ENCODE measurements at places on chromosomes 11 and 22.
A peak's percentile ranks its signal among the peaks of the same experiment; 100 is the strongest.

GRCh38 chr11:9203691-9204311 is 61.3 kb downstream of the DENND5A start:
- no peak for DNase-seq

DNA sequence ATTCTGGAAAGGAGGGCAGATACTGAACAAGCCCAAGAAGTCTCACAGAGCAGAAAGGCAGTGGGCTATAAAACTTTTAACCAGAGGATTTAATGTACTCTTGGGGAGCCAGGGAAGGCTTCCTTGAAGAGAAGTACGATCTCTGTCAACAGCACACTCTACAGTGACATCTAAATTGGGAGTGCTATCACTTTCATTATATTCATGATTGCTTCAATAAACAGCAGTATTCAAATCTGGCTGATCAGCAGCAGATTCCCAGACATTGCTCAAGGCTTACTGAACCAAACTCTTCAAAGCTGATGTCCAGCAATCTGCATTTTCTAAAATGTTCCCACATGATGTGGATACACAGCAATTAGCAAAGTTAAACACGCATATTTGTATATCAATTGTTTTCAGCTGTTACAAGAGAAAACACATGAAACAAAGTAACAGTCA is 44.2 kb downstream of the SYTL2 start:
- no peak for DNase-seq

- no peak for DNase-seq
These were observed 10.2 kb downstream of the FUT4 start for GRCh38 chr11:94553938-94554337.

DNA sequence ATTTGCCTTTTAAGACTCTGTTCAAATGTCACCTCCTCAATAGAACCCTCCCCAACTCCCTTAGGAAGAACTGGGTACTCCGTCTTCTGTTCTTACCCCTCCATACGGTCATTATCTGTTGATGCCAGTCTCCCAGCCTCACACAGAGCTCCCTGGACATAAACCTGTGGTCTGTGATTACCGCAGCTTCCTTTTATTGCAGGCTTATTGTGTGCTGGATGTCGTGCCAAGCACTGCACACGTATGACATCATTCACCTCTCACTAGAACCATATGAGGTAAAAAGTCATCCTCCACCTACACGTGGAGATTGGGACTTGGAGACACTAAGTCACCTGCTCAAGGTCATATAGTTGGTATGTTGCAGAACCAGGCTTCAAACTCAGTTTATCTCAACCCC is 15.3 kb downstream of the PTPN5 start:
- no peak for DNase-seq

GRCh38 chr22:40396882-40397281 is 26.5 kb downstream of the SGSM3 start:
- no peak for DNase-seq

DNA sequence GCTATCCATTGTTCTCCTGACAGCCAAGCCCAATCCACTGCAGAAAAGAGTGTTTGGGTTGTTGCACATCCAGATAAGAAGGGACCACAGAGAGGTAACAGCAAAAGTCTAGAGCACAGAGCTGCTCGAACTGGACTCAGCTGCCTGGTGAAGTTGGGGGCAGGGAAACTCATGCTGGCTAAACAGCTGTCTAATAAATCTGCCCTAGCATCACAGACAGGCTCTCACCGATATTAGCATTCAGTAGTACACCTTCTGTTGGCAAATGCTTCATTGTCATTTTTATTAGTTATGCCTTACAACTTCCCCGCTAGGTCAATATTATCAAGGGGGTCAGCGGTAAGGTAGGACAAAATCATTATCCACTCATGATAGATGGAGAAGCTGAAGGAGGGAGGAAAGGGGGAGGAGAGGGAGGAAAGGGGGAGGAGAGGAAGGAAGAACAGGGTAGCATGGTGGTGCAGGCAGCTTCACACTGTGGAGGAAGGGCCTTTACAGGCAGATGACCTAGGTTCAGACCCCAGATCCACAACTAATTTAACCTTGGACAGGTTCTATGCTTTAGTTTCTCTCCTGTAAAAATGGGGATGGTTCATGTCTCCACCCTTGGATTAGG is 102.7 kb downstream of the LARGE1 start:
- no peak for DNase-seq

GRCh38 chr11:110519796-110520195 is 90.0 kb downstream of the FDX1 start:
- no peak for DNase-seq

GRCh38 chr11:116111546-116111945 is 607.3 kb upstream of the CADM1 start:
- DNase-seq = no peak

- no peak for DNase-seq
These were observed 9.9 kb downstream of the CRTAM start for GRCh38 chr11:122848186-122848585.

DNA sequence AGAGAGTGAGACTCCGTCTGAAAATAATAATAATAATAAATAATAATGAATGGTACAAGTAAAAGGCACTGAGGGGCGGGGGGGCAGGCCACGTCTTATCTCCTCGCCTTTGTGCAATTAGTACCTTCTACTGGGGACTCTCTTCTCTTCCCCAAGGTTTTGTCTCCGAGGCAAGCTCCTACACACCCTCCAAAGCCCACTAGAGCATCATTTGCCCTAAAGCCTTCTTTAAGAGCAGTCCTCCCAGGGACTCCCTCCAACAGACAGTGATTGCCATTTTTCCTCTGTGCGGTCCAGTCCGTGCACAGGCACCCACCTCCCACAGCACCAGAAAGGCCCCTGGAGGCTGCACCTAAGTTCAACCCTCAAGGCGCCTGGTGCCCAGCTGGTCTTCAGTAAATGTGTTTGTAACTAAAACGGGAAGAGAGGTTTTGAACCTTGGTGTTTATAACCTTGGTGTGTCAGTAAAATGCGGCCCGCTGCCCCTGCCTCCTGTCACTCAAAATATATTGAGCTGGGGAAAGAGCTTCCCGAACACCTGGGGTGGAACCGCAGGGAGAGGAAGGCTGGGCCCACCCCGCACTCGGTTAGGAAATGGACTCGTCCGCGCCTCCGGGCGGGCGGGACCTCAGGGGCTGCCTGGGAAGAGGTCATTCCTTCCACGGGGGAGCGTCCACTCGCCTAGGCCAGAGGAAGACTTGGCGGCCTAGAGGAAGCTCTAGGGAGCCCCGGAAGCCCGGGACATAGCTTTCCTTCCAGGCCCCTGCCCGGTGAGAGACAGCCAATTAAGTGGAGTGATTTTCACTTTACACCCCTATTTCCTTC is 4.7 kb upstream of the KDELR3 start:
- no peak for DNase-seq

GRCh38 chr22:26271427-26271826 is 102.2 kb downstream of the SEZ6L start:
- no peak for DNase-seq

DNA sequence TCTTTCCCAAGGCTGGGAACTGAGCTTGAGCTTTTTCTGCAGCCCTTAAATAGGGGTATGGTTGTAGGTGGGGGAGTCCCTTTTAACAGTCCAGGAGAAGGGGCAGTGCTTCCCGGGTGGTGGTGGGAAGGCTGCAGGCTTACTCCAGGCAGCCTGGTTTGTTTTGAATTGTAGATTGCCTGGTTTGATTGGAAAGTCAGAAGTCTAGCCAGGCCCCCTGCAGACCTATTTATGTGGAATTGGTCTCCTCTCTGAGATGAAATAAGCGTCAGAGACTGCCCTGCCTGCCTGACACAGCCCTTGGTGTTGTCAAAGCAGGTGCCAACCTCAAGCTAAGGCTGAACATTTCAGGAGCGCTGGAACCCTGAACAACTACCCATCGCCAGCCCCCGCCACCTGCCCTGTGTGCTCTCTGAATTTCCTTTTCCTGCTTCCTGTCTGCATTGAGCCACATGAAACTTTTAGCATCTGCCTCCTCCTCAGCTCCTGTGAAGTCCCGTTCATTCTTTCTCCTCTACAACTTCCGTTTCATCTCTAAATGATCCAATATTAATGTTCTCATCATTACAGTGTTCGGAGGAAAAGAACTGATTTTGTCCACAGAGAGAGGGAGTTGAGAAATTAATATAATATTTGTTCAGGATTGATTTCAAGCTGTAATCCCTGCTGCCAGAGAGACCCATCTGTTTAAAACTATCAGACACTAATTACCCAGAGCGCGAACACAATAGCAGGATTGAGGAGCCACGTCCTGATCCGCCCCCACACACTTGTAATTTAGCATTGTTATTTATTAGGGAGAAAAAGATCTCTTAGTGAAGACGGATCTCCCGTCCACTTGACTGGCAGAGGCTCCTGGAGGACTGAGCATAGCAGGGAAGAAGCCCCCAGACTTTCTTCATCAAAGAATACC is 136.5 kb downstream of the TRIM29 start:
- no peak for DNase-seq

GRCh38 chr22:29715240-29715639 is 4.6 kb upstream of the CABP7 start:
- no peak for DNase-seq

DNA sequence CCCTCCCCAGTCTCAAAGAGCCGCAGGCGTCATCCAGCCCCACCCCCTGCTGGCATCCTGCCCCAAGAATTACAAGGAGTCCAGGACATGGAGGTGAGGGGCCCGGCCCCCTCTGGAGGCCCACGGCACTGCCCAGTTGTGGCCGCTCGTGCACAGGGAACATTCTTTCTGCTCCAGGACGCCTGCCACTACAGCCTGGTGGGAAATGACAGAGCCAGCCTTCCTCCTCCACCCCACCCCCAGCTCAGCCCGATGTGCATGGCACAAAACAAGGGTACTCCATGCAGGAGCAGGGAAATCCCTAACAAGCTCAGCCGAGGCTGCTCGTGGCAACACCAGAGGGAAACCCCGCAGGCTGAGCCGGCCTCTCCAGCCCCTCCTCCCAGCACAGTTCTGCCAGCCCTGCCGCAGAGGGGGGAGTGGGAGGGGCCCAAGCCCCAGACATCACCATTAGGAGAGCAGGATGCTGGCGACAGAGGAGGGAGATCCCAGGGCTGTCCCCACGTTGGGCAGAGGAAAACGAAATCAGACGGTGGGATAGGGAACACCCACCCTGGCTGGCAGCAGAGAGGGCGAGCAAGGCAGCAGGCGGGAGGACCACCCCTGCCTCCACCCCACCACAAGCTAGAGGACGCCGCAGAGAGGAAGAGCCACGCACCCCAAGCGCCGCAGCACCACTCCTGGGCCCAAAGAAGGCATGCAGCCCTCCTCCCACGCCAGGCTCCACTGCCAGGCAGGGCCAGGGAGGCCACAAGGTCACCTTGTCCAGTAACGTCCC is 10.0 kb downstream of the IGSF9B start:
- no peak for DNase-seq

DNA sequence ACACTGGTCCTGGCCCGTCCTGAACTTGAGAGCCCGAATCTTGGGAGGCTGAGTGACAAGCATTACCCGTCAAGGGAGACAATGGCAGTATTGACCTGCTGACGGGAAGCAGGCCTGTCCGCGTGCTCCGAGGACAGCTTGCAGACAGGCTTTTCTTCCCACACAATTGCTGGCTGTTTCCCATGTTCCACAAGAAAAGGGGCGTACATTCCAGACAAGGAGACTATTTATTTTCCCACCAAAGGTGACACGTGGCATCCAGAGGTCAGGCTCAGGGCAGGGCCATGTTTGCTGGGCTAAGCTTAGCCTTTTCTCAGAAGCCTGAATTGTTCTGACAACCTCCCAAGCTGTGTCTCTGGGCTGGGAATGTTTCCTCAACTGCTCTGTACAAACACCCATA is 86.9 kb upstream of the SPON1 start:
- no peak for DNase-seq

- DNase-seq = peak; percentile 27
These were observed 30.8 kb upstream of the LRRC10B start for GRCh38 chr11:61477727-61478148.

- no peak for DNase-seq
These were observed 92.6 kb downstream of the ENTHD1 start for GRCh38 chr22:39800790-39801520.

DNA sequence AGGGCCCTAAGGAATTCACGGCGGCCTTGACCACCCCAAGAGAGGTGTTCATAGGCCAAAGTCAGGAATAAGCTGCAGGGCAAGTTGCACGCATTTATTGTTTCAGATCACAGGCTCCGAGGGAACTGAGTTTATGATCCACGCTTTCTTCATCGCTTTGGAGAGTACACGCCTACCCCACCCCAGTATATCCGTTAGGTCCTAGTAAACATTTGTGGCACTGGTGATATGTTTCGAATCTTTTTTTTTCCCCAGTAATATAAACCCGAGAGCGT is 805 bp downstream of the GANAB start:
- no peak for DNase-seq

- DNase-seq = no peak
These were observed 3.3 kb upstream of the HMGXB4 start for GRCh38 chr22:35253946-35254345.

DNA sequence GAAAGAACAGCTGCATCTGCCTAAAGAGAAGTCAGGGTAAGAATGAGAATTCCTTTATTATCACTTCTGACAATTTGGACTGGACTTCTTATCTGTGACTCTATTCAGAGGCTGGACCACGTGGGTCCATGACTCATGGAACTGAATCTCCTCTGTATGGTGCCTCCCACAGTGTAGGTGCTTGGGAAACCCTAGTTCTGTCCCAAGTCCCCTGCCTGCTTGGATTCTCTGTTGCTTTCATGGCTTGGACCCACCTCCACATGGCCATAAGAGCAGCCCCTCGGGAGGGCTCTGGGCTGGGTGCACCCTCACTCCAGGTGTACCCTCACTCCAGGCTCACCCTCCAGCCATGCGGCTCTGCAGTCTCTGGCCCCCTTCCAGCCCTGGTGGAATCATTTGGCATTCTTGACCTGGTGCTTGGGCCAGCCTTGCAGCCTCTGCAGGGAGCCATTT is 153.4 kb downstream of the CACNA1I start:
- DNase-seq = no peak

DNA sequence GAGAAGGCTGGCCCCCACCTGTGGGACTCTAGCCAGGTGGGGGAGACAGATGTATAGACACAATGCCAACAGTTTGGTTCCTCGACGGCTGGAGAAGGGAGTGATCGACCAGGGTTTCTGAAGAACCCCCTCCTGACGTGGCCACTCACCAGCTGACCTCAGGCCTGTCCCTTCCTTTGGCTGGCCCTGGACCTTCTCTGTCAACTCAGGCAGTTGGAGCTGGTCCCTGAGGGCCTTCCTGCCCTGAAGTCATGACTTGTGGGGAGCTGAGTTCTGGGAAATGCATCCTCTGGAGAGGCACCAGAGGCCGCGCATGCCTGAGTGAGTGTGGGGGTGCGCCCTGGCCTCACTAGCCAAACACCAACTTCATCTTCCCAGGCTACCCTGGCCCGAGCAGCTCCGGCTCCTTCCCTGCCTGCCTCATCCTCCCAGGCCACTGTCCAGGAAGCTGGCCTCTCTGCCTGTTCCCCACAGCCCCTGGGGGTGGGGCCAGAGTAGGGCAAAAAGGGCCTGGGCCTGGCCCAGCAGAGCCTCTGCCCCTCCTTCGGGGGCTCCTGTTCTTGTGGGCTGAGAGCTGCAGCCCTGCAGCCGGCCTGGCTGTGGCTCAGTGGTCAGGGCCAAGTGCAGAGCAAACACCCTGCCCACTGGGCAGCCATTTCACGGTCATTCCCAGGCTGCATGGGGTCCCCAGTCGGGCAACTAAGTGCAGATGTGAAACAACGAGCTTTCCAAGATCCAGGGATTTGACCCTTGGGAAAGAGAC is 23.6 kb downstream of the TXN2 start:
- DNase-seq = no peak

- no peak for DNase-seq
These were observed 72.6 kb upstream of the SORL1-AS1 start for GRCh38 chr11:121525376-121525775.

GRCh38 chr11:114082415-114082748 is 22.9 kb downstream of the ZBTB16 start:
- no peak for DNase-seq

Measured in activated CD4-positive, alpha-beta T cell treated with anti-CD3 and anti-CD28 coated beads for 24 hours (primary cell).